Lung (tissue), 17 donors: ENCODE measurements at places on chromosomes 7 and 10. TPM values are rescaled to one million over a fixed set of nuclear protein-coding genes. Genes with fewer than 3 reads are reported as not detected.

C7orf57 gene
- 9.4 TPM for total RNA-seq

FAM13C gene
- total RNA-seq = 59.0 TPM

ANXA8L1 gene
- 18.9 TPM for total RNA-seq

COX19 gene
- total RNA-seq = 17.0 TPM

HMX2 gene
- total RNA-seq = not detected

CCL26 gene
- total RNA-seq = not detected
